Anterior cingulate cortex (tissue), 58 donors: ENCODE measurements at places on chromosomes 4 and X.
A peak's percentile ranks its signal among the peaks of the same experiment; 100 is the strongest.

DNA sequence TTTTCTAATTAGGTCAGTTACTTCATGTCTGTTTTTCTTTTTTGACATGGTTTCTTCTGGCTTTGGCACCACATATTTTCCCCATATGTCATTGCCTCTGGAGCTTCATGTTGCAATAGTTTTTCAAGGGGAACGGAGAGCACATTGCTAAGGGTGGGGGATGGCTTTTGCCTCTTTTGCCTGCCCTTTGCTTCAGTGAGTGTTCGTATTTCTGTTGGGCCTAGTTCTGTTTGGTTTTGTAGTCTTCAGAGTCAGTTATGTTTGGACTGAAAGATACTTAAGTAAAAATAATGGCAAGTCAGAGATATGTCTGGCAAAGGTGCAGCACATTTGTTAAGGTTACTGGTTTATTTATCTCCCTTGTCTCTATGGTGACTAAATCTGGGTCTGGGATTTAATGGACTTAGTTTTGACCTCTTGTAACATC, 29.1 kb downstream of the FHL1 start:
- DNase-seq, result no peak

- DNase-seq, result no peak
Measured at GRCh38 chrX:107014936-107015335, 14.9 kb upstream of the MORC4 start.

GRCh38 chr4:10173037-10173753, 56.6 kb upstream of the WDR1 start:
- DNase-seq, result no peak

DNA sequence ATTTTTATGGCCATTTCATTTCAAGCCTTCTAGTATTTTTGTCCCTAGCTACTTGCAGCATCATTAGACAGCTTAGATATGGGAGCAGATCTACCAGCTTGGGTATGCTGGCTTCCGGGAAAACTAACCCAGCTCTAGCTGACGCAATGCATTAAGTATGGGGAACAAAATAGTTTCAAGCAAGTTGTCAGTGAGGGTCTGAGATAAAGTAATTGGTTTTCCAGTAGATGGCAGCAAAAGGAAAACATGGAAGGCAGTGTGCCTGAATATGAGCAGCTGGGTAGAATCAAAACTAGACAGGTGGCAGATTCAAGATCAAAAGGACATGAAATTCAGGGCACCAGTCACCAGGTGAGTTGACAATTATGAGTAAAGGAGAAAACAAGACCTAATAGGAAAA, 340.9 kb upstream of the CTSO start:
- DNase-seq, result no peak

GRCh38 chr4:168511780-168512489, 15.1 kb downstream of the PALLD start:
- no peak for DNase-seq

DNA sequence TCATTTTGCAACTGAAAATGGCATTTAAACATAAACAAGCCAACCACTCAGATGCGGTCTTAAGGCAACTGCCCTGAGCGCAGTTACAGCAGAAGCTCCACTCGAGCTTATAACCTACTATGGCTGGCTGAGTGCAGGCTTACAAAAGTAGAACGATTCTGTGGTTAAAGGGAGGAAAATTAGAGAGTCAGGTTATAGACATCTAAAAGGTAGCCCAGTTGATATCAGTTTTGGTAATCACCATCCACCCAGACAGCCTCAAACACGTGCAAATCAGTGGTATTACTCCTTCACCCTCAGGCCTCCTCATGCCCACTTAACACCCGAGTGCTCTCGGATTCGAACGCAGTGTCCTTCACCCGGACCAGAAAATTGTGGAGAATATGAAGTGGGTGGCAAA, 3.1 kb downstream of the LEF1 start:
- DNase-seq, result no peak

GRCh38 chr4:93437991-93438390, 390.6 kb upstream of the ATOH1 start:
- no peak for DNase-seq

DNA sequence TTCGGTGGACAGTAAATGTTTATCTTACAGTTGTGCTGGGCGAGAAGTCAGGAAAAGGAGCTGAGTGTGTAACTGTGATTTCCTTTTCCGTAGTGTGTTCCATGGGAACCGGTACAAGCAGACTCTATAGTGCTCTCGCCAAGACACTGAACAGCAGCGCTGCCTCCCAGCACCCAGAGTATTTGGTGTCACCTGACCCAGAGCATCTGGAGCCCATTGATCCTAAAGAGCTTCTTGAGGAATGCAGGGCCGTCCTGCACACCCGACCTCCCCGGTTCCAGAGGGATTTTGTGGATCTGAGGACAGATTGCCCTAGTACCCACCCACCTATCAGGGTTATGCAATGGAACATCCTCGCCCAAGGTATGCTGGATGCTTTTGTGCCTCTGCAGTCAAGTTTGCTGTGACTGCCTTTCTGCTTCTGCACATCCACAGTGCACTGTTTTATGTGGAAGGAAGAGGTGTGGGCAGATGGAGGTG, 27.4 kb downstream of the NOCT start:
- DNase-seq, result peak; percentile 15

- DNase-seq, result peak; percentile 74
Measured at GRCh38 chrX:40420899-40421729, 159.7 kb upstream of the ATP6AP2 start.

DNA sequence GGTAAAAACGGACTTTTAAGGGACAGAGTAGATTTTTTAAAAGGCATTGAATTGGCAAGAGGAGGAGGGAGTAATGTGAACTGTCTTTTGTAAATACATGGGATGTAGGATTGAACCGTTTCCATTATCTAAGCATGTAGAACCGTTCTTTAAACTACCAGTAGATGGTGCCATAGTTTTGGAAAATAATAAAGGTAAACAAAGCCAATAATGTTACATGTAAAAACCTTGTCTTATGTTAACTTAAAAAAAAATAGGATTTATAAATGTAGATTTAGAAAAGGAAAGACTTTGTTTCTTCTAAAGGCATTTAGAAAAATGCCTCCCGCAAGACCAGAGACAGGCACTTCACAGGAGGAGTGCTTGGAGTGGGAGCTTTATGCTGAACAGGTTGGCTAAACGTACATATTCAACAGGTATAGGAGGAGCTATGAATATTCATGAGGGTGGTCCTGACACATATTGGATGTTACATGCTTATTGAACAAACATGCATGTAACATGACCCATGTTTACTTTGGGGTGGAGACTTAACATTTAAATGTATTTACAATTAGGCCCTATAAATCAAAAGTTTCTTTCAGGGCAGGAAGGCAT, 45.5 kb upstream of the FAM241A start:
- DNase-seq, result no peak

DNA sequence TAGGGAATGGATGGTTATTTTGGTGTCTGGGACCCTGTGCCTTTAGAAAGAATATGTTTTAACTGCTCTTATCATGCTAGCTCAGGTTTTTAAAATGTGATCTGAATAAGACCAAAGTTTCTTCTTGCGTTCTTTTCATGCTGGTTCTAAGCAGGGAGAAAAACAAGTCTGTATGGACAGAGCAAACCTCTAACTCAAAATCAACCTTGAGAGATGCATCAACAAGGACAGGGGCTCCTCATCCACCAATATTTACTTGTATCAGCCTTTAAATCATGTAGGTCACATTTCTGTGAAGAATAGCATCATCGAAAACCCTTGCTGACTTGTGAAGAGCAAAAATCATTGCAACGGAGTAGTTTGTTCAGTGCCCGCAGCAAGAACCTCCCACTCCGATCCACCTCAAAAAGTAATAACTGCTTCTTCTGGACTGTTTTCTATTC, 1.2 kb downstream of the ATP10D start:
- no peak for DNase-seq

DNA sequence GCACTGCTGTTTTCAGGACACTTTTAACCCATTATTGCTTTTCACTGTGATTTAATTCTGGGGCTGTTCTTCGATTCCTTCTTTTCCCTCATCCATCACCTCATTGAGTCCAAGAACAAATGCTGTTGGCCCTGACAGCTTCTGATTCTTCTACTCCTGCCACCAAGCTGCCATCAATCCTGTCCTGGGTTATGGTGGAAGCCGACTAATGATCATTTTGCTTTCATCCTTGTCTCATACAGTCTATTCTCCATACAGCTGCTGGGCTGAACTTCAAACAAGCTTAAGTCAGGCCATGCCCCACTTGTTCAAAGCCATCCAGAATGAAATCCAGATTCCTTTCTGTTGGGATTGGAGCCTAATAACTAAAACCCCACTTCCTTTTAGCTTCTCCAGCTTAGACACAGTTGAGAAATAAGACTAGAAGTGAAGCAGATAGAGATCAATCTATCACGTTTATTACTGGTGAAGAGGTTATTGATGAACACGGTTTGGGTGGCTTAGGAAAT, 161.9 kb downstream of the STK32B start:
- no peak for DNase-seq

DNA sequence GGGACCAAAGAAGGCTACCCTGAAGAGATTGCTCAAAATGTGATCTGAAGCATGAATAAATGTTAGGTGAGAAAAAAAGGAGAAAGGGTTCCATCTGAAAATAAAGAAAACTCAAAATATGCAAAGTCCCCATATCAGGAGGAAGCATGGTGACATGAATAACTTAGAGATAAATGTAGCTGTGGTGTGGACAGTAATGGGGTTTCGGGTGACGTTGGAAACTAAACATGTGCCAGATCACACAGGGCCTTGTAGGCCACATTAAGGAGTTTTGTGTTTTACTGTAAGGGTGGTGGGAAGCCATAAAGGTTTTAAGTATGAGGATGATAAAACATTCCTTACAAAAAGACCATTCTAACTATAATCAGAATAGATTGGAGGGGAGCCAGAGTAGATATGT, 40.3 kb upstream of the ACSL4 start:
- DNase-seq, result no peak

- no peak for DNase-seq
Measured at GRCh38 chr4:83810428-83810827, 274.5 kb downstream of the GPAT3 start.

GRCh38 chrX:135213200-135213844, 38.5 kb upstream of the ETDA start:
- DNase-seq, result no peak

DNA sequence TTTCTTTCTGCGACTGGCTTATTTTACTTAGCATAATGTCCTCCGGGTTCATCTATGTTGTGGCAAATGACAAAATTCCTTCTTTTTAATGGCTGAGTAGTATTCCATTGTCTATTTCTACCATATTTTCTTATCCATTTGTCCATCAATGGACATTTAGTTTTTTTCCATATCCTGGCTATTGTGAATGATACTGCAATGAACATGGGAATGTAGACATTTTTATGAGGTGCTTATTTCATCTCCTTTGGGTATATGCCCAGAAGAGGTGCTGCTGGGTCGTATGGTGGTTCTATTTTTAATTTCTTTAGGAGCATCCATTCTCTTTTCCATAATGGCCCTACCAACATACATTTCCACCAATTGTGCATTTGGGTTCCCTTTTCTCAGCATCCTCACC, 76.5 kb upstream of the HPGD start:
- no peak for DNase-seq

DNA sequence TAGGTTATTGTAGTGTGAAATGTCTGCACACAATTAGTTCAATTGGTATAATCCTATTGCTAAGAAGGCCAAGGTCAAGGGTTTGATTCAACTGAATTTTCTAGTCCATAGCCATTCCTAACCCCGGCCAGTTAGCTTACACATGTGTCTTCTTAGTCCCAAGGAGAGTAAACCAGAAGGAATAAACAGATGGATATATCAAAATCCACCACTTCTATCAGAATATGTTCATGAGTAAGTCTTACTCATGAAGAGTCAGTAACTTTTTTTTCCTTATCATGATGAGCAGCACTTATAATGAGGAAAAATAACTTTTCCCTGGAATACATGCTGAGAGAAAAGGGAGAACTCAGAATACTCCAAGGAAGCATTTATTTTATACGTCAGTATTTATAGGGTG, 9.5 kb downstream of the HHIP start:
- no peak for DNase-seq

- DNase-seq, result no peak
Measured at GRCh38 chr4:63493265-63493664, 916.0 kb downstream of the TECRL start.

- DNase-seq, result no peak
Measured at GRCh38 chr4:54276641-54277430, 47.7 kb downstream of the PDGFRA start.

GRCh38 chrX:51614353-51615012, 4.2 kb downstream of the CENPVL3 start:
- no peak for DNase-seq

- DNase-seq, result no peak
Measured at GRCh38 chr4:110619463-110620247, 3.2 kb downstream of the PITX2 start.

DNA sequence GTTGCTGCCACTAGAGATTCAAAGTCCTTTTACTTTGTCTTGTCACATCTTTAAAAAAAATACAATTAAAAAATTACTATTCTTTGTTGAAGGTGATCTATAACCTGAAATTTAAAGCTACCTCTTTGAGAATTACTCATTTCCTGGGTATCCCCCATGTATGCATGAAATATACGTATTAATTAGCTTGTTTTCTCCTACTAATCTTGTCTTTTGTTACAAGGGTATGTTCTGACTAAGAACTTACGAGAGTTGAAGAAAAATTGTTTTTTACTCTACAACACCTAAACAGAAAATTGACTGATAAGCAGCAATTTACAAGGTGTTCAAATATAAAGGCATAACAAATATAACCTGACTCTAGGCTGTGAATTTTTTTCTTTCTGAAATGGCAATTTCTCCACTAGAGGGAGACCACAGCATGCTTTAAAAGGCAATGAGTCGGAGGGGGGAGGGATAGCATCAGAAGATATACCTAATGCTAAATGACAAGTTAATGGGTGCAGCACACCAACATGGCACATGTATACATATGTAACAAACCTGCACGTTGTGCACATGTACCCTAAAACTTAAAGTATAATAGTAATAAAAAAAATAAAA, 249.6 kb downstream of the OPHN1 start:
- DNase-seq, result no peak

- no peak for DNase-seq
Measured at GRCh38 chrX:2445662-2446623, 54.8 kb downstream of the DHRSX start.

DNA sequence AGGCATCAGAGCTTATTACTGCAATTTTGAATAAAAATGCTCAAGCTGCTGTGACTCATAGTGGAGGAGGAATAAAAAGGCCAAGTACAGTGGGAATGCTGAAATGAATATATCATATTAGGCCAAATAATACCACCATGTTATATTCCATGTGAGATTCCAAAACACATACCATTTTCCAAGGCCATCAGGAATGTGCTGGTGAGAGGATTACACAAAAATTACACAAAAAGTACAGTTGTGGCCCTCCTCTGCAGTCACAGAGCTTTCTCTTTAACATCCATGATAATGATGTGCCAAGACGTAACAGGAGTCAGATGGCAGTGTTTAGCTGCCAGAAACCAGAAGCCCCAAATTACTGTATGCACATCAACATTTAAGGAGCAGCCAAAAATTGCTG, 153.5 kb downstream of the PCDH18 start:
- no peak for DNase-seq

DNA sequence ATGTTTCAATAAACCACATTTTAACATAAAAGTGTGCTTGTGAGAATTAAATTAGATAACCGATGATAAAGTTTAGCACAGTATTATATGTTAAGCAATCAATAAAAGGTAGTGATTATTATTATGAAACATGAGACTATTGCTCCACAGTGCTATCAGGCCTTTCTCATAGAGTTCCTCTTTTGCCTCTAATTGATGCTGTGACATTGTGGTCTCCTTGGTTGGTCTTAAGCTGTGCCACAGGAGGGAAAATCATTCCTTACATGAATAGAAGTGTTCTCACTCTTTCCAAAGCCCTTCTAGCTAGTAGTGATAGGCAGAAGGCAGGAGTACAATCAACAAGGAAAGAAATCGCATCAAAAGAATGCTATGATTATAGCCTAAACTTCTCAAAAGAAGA, 9.2 kb upstream of the PDHA2 start:
- DNase-seq, result no peak

GRCh38 chr4:10134141-10134540, 17.5 kb upstream of the WDR1 start:
- DNase-seq, result no peak
